NCI-H2171 (cell line): ENCODE measurements at places on chromosomes 3 and 15.

GRCh38 chr15:98147415-98147814 lies 186.9 kb downstream of the ARRDC4 start:
- no peak for DNase-seq

DNA sequence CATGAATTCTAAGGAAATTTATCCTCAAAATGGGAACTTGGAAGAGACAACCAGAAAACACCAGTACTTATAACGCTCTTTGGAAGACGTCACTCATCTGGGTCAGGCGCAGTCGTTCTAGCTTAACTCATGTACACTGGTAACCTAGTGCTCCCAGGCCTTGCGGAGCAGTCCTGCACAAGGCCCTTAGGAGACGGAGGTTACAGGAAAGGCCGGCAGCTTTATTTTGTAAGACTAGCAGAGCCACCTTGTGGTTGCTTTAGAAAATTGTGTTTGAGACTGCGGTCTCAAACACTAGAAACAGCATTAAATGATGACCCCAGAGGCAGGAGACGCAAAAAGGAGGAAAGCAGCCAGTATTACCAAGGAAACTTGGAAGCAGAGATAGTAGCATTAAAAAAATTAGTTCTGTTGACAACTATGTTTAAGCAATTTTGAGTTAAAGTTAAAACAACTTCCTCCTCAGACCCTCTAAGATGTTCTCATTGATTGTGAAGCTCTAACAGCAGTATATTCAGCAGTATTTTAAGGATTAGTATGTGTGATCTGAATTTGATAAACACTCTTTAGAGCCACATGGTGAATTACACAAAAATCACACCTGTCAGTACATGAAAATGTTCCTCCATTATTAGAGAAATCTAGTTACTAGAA lies 141.9 kb upstream of the C2CD4B start:
- peak; percentile 68 for DNase-seq

DNA sequence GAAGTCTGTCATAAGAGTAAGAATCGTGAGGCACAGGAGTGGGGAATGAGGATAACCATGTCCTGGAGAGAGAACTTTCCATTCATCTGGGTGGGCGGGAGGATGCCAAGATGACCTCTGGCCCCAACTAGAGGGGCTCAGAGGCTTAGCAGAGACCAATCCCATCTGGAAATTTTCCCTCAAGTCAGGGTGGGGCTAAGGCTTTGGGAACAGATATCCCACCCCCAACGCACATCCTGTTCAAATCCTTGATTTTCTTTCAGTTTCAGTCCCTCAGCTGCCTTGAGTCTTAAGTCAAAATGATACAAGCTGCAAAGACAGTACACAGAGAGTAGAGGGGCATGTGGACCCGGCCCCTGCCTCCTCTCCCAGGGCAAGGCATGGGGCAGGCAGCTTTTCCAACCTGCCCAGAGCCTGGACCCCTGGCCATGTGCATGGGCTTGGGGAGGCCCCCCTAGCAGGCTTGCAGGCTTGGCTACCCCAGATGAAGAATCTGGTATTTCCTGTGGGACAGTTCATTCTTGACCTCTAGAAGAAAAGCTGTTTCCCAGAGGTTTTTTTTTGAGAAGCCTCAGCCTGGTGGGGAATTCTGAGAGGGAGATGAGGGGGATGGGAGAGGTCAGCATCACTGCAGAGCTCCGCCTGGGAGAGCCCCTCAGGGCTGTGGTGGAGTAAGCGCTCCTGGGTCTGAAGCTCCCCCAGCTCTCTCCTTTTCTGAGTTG lies 109.7 kb upstream of the HACD2 start:
- no peak for DNase-seq

DNA sequence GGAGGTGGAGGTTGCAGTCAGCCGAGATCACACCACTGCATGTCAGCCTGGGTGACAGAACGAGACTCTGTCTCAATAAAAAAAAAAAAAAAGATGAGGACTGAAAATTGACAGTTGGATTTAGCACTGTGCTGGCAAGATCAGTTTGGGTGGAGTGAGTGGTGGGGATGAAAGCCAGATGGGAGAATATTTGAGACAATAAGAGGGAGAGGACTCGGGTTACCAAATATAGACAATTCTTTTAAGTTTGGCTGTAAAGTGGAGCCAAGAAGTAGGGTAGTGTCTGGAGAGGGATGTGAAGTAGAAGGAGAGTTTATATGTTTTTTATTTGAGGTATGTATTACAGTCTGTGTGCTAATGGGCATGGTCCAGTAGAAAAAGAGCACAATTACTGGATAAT lies 20.4 kb downstream of the TMOD3 start:
- peak; percentile 57 for DNase-seq

DNA sequence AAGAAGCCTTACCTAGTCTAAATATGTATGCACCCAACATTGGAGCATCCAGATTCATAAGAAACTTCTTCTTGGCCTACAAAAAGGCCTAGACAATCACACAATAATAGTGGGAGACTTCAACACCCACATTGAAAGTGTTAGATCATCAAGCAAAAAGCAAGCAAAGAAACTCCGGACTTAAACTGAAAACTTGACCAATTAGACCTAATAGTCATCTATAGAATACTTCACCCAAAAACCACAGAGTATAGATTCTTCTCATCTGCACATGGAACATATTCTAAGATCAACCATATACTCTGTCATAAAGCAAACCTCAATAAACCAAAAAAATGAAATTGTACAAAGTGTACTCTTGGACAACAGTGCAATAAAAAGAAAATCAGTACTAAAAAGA lies 22.3 kb upstream of the OR5K4 start:
- DNase-seq, result no peak

DNA sequence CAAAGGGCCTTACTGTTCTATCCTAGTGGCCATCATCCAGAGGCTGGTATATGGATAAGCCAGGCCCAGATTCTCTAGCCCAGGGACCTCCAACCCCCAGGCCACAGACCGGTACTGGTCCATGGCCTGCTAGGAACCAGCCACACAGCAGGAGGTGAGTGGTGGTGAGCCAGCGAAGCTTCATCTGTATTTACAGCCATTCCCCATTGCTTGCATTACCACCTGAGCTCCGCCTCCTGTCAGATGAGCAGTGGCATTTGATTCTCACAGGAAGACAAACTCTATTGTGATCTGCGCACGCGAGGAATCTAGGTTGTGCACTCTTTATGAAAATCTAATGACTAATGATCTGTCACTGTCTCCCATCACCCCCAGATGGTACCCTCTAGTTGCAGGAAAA lies 30.1 kb upstream of the TPM1 start:
- no peak for DNase-seq

DNA sequence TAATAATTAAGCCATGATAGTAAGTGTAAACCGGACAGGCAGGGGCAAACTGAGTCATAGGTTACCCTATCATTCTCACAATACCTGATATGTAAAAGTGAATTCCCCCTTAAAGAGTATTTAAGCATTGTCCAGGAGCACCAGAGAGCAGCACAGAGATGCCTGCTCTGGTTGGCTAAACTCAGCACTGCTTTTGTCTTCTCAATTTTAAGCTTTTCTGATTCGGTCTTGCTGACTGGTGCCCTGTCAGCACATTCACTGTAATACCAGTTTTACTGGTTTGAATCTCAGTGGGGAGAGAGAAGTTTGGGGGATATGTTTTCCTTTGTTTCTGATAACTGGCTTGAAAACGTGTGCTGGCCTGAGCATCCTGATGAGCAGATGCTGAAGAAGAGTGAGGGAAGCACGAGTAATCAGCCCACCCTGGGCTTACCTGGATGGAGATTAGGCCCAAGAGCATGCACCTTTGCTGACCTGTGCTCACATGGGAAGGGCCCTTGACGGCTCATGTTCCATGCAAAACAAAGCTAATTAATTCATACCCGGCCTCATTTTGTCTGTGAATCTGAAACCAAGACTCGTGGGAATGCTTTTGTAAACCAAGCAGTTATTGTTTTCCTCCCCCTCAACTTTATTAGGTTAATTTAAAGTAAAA lies 208.5 kb upstream of the MRPL3 start:
- DNase-seq, result no peak
